ENCODE measurements at places on chromosomes 1 and 21.

DNA sequence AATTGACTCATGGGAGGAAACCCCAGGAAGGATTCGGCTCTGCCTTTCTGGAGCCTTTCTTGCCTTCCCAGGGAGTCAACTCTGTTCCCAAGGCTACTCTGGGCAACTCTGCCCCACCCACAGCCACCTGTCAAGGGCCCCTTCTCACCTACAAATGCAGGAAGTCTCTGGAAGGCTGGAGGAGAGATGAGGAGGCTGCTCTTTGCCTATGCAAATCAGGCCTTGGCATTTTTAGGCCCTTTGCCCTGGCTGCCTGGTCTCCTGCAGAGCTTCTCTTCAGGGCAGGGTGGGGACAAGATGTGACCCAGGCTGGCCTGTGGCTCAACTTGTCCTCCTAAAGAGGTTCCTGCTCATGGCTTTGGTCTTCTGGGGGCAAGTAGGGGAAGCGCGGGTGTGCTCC is 5.4 kb downstream of the SLC6A9 start:
- DNase-seq: no peak

DNA sequence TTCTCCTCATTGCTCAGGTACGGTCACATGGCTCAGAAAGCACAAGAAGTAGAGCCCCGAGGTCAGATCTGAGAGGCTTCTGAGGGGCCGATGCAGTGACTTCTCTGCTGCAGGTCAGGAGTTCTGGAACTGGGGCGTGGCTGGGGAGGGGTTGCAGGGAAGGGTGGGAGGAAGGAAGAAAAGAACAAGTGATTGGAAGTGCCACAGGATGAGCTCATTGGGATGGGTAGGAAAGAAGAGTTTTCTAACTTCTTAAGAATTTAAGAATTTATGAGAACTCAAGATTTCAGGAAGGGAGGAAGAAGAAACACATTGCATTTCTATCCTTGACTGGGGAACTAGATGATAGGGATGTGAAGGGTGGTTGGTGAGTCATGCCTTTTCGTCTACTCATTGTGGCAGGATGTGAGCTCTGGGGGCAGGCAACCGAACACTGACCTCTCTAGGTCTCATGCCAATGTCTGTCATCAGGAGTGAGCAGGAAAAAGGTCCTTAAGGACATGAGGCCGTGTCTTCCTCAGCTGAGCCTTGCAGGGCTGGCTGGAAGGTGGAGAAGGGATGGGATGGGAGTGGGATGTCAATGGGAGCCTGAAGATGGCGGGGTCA is 497 bp downstream of the FCRLB start:
- no peak for DNase-seq

DNA sequence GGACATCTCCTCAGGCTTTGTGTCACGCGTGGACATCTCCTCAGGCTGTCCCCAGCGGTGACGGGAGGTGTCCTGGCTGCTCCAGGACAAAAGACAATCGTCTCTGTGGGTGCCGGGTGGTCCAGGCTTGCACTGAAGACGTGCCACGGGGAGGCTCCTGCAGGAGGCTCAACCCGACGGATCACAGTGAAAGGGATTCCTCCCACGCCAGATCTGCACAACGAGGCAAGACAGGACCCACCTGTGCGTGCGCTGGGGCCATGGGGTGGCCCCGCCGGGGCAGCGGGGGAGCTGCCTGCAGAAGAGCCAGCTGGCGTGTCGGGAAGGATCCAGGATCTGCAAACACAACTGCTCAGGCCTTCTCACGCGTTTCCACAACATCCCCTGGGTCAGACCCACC is 18.8 kb upstream of the ARHGEF16 start:
- DNase-seq: no peak

DNA sequence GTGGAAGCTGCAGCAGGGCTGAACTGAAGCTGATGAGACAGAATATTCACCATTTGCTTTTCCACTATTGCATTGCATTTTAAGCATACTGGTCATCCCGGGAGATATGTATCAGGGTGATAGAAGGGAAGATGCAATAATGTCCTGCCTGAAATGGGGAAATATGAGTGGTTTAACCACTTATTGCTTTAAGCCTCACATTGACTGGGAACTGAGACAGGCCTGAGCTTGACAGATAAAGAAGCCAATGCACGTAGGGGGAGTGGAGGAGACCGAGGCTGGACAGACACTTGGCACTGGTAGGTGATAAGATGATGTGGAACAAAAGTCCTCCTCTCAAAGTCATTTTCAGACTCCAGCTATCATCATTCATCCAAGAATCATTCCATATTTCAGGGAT is 911.7 kb upstream of the NCAM2 start:
- DNase-seq: no peak

DNA sequence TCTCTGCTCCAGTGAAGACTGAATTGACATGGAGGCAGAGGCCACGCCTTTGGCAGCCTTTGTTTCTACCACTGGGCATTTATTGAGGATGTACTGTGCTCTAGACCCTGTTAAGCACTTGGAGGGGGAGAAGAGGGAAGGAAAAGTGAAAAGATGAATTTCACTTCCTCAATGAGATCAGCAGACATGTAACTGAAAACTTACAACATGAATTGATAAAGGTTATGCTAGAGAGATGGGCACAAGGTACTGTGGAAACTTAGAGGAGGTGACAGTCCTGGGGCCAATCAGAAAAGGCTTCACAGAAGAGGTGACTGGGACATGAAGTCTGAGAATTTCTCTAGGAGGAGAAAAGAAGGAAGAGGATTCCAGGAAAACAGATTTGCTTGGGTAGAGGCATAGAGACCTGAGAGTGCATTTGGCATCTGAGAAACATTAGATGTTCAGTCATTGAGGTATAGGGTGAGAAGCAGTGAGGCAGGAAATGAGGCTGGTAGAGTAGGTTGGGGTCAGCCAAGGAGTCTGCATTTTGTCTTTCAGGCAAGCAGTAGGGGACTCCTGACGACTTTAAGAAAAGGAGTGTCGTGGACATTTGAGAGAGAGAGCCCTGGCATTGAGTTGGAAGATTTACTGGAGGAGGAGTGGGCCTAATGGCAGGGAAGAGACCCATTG is 113.0 kb downstream of the SYT2 start:
- no peak for DNase-seq

DNA sequence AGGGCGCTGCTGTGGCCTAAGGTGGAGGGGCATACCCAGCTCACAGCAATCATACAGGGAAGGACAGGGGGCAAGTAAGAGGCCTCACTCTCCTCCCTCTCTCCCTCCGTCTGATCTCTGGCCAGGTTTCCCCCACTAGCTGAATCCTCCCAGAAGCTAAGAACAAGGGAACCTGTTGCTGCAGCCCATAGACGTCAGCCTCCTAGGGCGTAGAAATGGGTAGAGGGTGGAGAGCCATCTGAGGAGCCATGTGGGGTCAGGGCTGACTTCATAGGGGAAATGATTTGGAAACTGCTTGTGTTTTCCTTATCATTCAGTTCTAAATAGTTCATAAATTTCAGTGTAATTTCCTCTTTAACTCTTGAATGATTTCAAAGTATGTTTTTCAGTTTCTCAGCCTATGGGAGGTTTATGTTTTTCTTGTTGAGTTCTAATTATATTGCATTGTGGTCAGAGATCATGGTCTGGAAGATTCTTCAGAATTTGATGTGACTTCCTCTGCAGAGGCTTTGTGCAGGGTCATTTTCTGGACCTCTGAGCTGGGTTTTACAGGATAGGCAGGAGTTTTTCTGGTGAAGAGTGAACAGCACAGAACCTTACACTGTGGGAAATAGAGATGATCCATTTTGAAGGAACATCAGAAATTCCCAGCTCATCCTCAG is 2.3 kb upstream of the MOB3C start:
- DNase-seq: no peak

Data from stimulated activated naive CD8-positive, alpha-beta T cell treated with anti-CD3 and anti-CD28 coated beads, Interleukin-15, Interleukin-2, amounts not matched to agents 100 U/mL and 50 U/mL, for 24 hours (primary cell).